Caudate nucleus (tissue), 63 donors: ENCODE measurements at places on chromosomes 7 and 10.

DNA sequence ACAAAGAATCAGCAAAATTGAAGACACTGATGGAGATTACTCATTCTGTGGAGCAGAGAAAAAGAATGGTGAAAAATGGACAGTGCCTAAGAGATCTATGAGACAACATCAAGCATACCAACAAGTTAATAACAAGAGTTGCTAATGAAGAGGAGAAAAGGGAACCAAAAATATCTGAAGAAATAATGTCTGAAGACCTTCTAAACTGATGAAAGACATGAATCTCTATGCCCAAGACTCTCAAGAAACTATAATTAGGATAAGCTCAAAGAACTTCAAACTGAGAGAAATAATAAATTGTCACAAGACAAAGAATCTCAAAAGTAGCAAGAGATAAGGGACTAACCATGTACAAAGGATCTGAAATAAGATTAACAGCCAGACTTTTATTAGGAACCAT, 93.4 kb downstream of the ZNF33B start:
- no peak for DNase-seq

- no peak for DNase-seq
Measured at GRCh38 chr7:114422507-114423501, 8.2 kb downstream of the FOXP2 start.

- DNase-seq: no peak
Measured at GRCh38 chr10:68334672-68335467, 2.1 kb upstream of the PBLD start.

GRCh38 chr7:159209429-159209828, 64.8 kb upstream of the VIPR2 start:
- DNase-seq: no peak

DNA sequence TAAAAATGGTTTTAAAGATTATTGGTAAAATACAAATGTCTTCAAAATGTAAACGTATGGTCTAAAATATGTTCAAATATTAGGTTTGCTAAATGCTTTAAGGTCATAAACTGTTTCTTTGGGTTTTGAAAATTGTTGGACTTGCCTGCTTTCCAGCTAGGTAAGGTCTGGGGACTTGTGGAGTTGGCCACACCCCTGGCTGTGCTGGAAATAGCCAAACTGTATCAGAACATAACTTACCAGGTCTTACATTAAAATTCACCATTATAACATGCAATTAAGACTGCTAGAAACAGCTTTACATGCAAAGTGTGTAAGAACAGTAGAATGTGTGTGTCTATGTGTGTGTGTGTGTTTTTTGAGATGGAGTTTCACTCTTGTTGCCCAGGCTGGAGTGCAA, 29.7 kb upstream of the BNIP3 start:
- no peak for DNase-seq

DNA sequence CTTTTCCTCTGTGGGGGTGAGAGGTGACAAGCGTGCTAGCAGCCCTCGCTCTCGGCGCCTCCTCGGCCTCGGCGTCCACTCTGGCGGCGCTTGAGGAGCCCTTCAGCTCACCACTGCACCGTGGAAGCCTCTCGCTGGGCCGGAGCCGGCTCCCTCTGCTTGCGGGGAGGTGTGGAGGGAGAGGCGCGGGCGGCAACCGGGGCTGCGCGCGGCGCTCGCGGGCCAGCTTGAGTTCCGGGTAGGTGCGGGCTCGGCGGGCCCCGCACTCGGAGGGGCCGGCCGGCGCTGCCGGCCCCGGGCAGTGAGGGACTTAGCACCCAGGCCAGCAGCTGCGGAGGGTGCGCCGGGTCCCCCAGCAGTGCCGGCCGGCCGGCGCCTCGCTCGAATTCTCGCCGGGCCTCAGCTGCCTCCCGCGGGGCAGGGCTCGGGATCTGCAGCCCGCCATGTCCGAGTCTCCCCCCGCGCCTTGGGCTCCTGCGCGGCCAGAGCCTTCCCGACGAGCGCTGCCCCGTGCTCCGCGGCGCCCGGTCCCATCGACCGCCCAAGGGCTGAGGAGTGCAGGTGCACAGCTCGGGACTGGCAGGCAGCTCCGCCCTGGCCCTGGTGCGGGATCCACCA, 352.8 kb upstream of the PODXL start:
- no peak for DNase-seq

GRCh38 chr7:126041472-126041871, 1111.8 kb upstream of the POT1 start:
- DNase-seq: no peak

GRCh38 chr7:116083796-116084195, 53.2 kb upstream of the TFEC start:
- no peak for DNase-seq

- DNase-seq: no peak
Measured at GRCh38 chr10:92493362-92493761, 80.5 kb downstream of the IDE start.

DNA sequence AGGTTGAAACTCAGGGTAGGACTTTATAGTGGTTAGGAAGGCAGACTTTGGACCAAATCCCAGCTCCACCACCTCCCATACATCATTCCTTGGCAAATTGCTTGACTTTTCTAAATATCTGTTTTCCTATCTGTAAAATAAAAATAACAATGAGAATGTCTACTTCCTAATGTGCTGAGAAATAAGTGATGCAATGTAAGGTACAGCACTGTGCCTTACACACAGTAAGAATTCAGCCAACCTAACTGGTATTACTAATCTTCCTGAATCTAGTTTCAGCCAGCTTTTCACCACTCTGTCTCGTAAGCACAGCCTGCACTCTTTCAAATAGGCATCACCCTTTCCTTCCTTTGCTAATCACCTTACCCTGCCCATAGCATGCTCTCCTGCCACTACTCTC, 9.7 kb downstream of the PRLHR start:
- DNase-seq: no peak

DNA sequence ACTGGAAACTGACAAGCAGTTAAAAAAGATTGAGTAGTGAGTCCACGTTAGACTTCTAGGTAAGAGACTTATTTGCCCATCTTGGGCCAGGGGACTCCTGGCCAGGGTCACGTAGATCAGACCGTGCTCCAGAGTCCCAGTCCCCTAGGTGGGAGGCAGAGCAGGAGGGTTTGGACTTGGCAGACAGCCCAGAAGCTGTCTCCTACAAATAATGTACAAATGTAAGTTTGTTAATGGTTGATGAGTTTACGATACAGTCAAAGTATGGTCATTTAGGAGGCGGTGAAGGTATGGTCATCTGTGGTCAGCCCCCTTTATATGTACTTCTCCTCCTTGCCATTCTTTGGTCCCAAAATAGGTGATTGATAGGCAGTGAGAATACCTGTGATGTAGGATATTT, 28.2 kb downstream of the INPP5F start:
- no peak for DNase-seq

DNA sequence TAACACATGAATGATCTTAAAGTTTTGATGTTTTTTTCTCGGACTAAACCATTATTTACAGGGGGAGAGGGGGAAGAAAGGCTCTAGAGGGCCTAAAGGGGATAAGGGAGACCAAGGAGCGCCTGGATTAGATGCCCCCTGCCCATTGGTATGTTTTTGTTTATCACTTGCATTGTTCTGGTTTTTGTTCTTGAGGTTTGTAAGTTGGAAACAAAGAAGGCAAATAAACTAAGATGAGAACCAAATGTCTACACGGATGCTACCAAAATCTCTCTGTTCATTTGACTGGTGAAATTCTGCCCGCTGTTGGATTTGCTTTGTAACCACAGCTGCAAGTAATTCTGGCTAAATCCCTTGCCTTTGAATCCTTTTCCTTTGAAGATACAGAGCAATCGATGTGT, 99.8 kb upstream of the MACROH2A2 start:
- DNase-seq: no peak

GRCh38 chr7:7736671-7737070, 18.3 kb upstream of the RPA3 start:
- DNase-seq: no peak

DNA sequence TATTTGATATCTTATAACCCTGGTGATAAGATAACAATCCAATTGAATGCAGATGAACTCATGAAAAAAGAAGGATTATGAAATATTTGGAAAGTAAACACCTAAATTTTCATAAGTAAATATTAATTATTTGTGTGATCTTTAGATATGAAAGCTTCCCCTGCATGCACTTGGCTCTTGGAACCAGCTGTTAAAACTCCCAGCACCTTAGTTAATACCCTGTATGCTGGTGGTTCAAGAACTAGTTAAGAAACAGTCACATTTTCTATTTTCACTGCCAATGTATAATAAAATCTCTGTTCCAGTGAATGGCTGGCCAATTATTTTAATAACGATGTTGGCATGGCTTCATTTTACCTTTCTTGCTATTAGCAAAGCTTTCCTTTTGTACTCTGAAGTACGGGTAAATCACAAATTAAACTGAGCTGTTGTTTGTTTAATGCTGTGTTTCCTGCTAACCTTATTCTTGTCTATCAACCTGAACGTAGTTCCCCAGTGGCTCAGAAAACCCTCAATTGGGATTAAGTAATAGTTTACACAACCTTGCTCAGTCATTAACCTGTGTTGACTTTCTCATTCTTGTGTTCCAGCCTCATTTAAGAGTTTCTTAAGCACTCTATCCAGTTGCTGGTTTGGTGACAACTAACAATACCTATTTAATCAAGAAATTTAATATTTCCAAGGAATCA, 38.9 kb downstream of the MET start:
- DNase-seq: no peak

- no peak for DNase-seq
Measured at GRCh38 chr10:43965033-43965917, 316.6 kb upstream of the ZNF32 start.

DNA sequence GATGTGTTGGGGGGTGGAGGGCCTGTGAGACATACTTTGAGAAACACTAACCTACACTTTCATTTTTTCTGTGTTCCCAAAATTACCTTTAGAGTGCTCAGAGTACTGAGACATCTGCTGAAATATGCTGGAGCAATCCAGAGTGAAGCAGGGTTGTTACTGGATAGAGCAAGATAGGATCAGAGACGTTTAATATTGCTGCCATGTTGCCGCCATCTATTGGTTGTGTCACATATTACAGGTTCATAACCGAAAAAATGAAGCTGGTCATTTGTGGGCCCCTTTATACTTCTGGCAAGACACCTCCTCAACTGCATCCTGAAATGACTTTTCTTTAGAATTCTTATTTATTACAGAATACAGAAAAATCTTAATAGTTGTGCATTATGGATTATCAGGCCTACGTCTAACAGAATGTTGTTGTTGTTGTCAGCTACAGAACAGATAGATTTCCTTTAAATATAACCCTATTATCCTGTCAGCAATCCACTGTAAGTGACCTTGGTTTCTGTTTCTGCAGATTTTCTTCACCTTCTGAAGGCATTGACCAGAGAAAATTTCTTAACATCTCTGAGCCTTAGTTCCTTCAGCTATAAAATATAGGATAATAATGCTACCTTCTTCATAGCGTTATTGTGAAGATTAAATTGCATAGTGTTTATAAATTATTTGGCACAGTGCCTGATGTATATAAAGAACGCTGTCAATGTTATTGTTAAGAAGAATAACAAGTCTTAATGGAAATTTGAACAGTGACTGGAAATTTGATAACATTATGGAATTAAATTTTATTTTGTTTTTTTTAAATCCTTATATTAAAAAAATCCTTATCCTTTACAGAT, 16.2 kb upstream of the DLD start:
- no peak for DNase-seq
